Cardiac septum (tissue), 1 donor: ENCODE measurements at places on chromosomes 11 and 22. TPM values are rescaled to one million over a fixed set of nuclear protein-coding genes. Genes with fewer than 3 reads are reported as not detected.

DNA sequence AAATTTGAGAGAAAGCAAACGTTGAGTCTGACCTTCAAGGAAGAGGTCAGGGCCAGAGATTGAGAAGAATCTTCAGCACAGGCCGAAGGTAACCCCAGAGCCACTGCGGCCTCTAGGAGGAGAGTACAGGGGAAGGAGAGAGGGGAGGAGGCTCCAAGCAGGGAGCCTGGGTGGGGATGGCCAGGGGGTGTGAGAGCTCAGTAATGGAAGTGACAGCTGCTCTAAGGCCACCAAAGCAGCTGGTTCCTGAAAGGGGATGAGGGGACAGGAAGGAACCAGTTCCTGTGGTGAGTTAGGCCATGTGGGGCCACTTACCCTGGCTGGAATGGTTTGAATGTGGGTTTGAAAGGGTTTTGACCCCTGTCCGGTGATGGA is 46.1 kb downstream of the PISD start:
- no peak for DNase-seq

LIF gene
- total RNA-seq, result 0.78 TPM

- DNase-seq, result no peak
Observed at GRCh38 chr11:112514011-112514740, 253.5 kb upstream of the PLET1 start.

DNA sequence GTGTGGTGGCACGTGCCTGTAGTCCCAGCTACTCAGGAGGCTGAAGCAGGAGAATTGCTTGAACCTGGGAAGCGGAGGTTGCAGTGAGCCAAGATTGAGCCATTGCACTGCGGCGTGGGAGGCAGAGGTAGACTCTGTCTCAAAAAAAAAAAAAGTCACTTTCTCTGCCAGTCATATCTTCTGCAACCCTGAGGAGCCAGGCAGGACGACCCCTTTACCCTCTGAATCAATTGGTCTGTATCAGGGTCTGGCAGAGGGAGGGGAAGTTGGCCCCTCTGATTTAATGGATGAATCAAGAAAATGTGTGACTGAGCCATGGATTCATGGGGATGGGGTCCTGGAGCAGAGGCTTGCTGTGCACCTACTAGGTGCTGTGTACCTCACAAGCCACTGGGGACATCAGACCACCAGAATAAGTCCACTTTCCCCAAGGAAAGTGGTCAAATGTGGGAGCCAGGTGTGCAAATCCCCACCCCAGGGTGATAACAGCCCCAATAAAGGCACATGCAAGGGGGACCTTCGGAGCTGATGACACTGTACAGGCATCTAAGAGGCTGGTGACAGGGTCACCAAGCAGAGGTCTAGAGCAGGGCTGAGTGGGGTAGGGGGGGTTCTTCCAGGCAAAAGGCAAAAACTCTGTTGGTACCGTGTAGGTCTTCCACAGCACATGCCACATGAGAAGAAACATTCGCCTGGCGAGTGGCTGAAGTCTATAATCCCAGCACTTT is 29.0 kb downstream of the TXN2 start:
- no peak for DNase-seq

MIOX gene
- not detected for total RNA-seq

SLC3A2 gene
- total RNA-seq, result 38.6 TPM

DNA sequence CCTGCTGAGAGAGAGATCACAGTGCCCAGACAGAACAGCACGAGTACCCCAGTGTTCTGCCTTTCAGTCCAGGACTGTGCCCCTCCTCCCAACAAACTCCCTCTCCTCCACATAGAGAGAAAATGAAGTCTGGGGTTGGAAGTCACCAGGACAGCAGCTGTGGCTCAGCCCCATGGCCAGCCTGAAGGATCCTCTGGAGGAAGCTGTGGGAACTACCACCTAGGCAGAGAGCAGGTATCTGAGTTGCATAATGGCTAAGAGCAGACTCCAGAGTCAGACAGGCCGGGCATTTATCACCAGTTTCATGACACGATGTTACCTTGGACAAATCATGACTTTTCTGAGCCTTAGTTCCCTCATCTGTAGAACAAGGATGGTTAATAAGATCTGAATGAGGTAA is 61.2 kb upstream of the RRAS2 start:
- DNase-seq, result no peak

- DNase-seq, result no peak
Observed at GRCh38 chr11:12158909-12159308, 48.5 kb downstream of the MICAL2 start.

DNA sequence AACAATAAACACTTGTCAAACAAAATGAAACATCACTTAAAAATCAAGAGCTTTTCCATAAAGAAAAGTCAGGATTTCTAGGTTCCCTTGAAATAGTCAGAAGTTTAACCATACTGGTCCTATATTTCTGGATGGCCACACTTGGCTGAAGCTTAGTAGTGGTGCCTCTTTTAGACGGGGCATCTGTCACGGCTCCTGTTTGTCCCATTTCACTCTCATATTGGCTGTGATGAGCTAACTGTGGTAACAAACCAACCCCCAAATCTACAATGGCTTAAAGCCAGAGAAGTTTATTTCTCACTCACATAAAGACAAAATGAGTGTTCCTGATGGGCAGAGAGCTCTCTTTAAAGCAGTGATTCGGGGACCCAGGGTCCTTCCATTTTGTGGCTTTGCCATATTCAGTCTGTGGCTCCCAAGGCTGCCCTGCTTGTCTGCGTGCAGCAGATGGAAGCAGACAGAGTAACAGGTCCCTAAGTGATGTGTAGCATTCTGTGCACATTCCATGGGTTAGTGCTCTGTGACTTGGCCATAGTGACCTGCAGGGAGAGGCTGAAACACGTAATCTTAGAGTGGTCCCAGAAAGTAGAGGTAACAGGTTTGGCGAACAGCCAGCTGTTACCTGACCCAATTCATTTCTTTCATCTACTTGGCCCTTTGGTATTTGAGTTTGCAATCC is 137.4 kb downstream of the HIPK3 start:
- no peak for DNase-seq

DNA sequence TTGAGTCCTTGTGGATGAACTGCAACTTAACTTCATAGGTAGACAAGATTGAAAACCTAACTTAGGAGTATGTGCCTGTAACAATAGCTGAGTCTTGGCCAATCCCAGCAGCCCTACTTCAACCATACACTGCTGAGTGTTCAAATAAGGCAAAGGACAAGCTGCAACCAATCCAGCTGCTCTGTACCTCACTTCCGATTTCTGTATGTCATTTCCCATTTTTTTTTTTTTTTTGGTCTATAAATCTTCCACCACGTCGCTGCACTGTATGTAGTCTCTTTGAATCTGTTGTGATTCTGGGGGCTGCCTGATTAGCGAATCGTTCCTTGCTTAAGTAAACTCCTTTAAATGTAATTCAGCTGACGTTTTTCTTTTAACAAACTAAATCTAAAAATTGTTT is 35.4 kb upstream of the FLI1 start:
- no peak for DNase-seq

DNA sequence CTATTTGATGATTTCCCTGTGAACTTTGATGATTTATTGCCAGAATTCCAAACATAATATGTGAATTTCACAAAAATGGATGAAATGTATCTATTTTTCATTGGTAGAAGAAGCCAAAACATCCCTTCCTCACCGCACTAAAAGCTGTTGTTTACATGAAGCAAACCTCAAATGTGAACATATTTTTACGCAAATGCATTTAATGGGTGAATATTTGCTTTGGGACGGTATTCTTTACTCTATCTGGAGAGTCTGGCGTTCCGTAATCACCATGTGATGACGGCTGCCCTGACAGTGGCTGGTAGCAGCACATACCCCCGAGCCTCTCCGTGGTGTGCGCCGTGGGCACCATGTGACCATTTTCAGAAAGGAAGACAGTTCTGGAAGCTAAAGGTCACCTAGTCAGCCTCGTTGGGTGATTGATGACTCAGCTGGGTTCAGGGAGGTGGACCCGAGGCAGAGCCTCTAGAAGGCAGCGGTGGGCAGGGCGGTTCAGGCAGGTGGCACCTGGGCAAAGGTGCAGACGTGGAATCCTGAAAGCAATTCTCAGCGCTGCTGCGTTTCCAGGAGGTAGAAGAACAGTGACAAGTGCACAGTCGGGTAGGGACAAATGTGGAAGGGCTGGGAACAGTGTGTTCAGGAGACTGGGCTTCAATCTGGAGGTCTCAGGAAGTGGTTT is 45.3 kb downstream of the PPARA start:
- DNase-seq, result no peak

SLC16A8 gene
- not detected for total RNA-seq

- DNase-seq, result no peak
Observed at GRCh38 chr22:23294221-23294620, 113.9 kb downstream of the BCR start.

DNA sequence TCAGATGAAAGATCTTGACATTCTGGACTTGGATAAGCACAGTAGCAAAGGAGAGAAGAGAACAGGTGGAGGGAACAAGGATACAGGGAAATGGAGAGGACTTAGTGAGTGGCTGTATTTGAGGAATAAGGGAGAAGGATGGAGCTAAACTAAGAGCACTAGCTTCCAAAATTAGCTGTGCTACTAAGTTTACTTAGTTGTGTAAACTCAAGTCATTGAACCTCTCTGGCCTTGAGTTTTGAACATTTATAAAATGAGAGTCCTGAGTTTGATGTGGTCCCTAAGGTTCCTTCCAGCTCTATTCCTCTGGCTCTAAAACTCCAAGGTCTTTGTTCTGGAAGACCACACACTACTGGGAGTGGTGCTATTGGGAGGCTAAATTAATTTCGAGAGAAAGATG is 100.7 kb downstream of the TRIM44 start:
- no peak for DNase-seq
